Dorsolateral prefrontal cortex (tissue), 122 donors: ENCODE measurements at places on chromosomes 3 and 15.

GRCh38 chr3:10312861-10313260, 8.1 kb downstream of the SEC13 start:
- DNase-seq = no peak

DNA sequence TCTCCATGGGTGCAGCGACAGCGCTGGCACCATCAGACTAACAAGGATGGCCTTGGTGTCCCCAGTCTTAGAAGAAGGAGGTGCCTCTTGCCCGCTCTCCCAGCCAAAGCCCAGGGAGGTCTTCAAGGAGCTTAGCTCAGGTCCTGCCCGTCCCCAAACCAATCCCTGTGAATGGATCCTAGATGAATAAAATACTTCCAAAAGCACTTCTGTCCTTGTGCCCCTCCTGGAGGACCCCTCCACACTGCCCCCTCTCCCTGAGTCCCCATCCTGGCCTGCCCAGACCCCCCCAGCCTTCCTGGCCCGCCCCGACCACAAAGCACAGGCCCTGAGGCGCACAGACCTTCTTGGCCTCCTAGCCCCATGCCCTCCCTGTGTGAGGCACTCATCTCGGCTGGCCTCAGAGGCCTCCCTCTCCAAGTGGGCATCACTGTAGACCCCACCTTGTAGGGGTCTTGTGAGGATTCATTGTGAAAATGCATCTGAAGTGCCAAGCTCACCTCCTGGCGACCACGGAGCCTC, 8.4 kb downstream of the SLC28A1 start:
- no peak for DNase-seq

DNA sequence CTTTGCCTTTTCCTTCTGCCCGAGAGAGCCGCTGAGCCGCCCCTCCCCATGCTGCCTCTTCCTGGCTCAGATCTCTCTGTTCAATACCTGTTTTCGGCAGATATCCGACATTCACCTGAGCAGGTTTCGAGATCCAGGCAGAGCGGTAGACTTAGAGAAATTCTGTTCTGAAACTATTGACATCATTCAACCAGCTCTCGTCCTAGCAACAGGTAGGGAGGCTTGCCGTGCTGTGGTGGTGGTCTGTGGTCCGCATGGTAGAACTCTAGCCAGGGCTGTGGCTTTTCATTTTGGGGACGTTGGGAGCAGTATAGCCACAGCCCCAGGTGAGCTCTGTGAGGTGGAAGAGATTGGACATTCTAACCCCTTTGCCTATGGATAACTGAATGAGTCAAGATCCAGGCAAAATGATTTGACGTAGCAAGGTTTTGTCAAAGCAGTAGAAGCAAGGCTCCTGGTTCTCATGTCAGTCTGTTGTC, 810 bp downstream of the TMEM62 start:
- DNase-seq = no peak

DNA sequence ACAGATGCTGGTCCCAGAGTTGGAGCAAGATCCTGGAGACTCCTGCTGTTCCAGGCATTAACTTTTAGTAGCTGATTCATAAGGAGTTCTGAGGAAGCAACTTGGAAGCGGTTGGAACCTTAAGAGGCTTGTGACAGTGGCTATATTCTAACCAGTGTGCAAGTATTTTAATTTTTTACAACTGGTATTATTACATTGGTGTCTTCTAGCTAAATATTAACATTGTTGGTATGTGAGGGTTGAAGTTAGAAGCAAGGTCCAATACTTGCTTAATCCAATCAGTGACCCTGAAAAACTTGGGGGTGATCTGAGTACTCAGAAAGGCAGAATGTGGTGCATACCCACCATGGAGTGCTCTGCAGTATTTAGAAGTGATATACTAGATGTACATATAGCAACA, 1.5 kb upstream of the OR4F15 start:
- DNase-seq = no peak

DNA sequence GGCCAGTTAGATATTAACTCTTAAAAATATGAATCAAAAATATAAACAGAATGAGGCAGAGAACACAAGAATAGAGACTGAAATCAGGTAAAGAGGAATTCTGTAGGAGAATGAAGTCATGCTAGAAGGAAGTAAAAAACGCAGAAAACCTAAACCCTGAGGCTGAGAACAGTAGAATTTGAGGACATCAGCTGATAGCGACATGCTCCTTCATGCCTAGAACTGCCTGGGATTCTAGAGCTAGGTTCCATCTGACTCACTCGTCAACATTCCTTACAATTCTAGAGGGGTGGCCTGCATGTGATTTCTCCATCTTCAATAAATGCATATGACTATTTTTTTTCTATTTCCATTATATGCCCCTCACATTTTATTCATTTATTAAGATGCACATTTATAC, 343.0 kb downstream of the ROBO1 start:
- DNase-seq = no peak

DNA sequence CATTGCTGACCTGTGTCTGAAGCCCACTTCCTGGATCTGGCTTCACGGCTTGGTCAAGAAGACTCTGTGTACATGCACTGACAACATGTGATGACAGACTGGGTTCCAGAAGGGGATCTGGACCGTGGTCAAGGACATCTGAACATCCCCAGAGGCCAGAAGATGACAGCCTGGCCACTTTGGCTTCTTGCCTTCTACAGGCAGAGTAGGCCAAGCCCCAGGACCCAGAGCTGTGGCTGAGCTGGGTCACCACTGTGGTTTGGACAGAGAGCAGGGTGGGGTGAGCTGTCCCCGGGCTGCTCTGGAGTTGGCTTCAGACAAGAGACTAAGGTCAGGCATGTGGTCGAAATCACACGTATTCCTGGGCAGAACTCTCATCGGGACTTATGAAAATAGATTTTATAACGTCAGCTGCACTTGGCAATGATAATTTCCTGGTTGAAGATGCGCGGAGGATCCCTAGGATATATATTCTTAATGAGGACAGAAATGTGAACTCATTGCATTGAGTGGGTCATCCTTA, 114.1 kb upstream of the FRMD4B start:
- DNase-seq = peak; percentile 58

- DNase-seq = no peak
These were observed 113.9 kb upstream of the MANF start for GRCh38 chr3:51271172-51271571.

DNA sequence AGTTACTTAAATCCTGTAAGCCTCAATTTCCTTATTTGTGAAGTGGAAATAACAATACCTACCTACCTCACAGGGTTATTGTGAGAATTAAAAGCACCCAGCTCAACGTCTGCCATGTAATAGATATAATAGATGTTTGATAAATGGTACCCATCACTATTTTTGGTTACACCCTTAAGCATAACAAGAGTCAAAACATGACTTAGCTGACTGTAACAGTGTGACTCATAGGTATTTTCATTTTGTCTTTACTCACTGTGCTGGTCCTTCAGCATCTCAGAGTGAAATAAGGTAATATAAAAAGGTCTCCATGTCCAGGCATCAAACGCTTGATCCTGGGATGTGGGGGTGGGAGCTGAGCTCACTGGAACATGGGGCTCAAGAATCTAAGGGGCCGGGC, 3.1 kb downstream of the CPLX3 start:
- DNase-seq = no peak

GRCh38 chr15:48883699-48884098, 5.8 kb downstream of the EID1 start:
- no peak for DNase-seq

DNA sequence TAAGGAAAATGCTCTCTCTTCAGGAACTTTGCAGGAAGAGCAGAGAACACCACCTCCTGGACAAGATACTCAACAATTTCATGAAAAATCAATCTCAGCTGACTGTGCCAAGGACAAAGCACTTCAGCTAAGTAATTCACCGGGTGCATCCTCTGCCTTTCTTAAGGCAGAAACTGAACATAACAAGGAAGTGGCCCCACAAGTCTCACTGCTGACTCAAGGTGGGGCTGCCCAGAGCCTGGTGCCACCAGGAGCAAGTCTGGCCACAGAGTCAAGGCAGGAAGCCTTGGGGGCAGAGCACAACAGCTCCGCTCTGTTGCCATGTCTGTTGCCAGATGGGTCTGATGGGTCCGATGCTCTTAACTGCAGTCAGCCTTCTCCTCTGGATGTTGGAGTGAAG, 200.5 kb downstream of the AKAP13 start:
- no peak for DNase-seq

DNA sequence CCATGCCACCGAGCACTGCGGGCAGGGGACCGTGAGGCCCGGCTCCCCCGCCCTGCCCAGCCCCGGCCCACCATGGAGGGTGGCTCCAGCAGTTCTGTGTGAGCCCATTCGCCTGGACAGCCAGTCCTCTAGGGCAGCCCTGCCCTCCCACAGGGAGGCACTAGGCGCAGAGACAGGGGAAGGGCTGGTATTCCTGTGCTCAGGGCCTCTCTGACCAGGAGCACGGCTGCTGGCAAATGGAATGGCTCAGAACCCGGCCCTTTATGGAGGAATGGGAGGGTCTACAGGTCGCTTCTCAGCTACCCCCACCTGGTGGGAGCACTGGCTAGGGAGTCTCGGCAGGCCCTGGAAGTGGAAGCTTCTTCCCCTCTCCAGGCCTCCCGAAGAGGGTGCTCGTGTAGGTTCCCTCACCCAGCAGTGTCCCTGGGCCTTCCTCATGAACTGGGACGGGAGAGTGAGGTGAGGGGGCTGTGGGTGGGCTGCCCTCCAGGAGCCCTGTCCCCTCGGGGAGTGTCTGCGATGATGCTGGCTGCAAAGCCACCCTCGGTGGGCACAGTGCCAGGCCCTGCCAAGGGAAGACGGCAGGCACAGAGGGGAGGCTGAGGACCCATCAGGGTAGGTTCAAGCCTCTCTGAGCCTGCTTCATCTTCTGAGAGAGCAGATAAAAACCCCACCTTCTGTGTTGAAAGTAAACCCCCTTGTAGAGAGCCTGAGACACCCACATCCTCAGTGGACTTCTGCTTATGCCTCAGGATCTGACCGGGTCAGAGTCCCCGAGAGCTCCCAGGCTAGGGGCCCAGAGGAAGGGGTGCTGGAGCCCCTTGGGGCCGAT, 1.5 kb downstream of the MELTF start:
- DNase-seq = no peak

- no peak for DNase-seq
These were observed 34.8 kb downstream of the IL12A start for GRCh38 chr3:160023476-160023875.

DNA sequence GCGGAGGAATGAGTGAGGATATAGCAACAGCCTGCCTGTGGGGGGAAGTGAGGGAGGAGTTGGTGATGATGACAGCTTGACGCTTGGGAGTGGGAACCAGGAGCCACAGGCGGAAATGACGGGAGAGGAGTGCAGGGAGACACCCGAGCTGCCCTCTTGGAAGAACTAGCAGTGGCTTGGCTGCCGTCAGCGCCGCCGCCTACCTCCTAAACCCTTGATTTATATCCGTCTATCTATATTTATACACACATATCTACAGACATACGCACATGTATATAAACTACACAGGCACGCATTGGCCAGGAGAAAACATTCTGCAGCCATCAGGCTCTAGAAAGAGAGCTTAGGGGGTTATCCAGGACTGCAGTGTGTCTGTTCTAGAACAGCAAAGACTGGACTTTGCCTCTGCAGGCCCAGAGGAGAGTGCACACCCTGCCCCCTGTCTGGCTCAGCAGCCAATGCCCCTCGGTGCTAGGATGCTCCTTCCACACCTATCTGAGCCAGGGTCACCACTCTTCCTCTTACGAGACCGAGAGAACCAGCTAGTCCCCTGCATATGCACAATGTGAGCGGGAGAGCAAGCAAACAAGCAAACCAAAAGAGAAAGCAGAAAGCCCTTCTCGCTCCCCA, 45.3 kb upstream of the MAGEF1 start:
- DNase-seq = peak; percentile 43

DNA sequence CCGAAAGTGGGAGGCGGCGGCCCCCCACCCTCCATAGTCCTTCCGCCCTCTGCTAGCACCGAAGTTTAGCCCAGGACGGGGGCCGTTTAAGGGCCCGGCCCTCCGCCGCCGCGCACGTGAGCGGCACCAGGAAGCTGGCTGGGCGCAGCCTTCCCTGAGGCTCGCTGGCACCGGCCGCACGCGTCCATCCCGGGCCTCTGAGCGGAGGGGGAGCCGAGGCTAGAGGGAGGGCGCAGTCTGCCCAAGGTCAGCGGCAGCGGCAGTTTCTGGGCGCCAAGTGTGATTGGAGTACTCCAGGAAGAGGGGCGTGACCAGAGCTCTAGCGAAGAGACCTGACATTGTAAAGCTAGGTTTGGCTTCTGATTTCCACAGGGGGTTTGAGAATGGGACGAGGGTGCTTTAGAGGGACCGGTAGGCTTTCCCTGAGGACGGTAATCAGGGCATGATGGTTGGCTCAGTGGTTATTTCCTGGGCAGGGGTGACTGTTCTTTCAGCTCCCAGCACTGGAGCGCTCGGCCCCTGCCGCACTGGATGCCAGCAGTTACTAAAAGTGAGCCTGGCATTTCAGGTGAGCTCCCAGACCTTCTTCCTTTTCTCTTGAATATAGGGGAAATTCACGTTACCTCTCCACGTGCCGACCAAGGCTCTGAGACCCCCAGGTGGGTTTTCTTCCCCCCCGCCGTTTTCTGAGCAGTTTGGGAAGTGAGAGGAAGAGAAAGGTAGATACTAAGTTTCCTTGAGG, 853 bp downstream of the TEX264 start:
- peak; percentile 41 for DNase-seq

DNA sequence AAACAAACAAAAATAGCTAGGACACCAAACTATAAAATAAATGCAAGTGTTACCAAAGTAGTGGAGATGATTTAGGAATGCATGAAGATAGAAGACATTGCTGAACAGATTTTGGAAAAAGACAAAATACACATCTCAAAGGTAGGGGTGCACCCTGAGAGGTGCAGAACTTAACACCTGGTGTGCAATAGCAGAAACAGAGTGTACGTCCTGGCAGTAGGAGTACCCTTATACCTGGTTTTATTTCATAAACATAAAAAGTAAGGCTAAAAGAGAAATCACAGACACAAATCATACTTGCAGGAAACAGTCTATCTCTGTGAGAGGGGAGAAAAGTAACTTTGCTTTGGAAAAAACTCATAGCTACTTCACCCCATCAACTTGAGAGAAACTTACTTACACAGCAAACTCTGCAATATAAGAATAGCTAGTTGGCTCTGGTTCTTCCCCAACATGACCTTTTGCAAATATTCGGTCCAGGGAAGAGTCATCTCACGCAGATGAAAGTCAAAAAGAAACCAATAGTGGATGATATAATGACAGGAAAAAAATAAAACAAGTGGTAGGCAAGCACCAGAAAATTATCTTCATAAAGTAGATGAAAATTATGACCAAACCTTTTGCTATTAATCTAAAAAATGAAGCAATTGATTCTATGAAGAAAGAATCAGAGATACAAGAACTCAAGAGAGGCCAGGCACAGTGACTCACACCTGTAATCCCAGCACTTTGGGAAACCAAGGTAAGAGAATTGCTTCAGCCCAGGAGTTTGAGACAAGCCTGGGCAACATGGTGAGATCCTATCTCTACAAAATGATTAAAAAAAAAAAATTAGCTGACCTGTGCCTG, 108.9 kb upstream of the BNIP2 start:
- DNase-seq = no peak

- DNase-seq = no peak
These were observed 32.4 kb upstream of the SMAD3 start for GRCh38 chr15:67033012-67033411.

- DNase-seq = no peak
These were observed 160.7 kb downstream of the BBX start for GRCh38 chr3:107683447-107683846.

DNA sequence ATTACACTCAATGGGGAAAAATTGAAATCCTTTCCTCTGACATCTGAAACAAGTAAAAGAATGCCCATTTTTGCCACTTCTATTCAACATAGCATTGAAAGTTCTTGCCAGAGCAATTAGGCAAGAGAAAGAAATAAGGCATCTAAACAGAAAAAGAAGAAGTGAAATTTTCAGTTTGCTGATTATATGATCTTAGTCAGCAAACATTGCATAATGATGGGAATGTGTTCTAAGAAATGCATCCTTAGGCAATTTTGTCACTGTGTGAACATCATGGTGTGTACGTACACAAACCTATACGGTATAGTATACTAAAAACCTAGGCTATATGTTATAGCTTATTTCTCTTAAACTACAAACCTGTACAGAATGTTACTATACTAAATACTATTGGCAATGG, 278.0 kb downstream of the CGGBP1 start:
- DNase-seq = no peak
